ENCODE measurements at places on chromosomes 2 and 18. TPM values are rescaled to one million over a fixed set of nuclear protein-coding genes. Genes with fewer than 3 reads are reported as not detected.
A peak's percentile ranks its signal among the peaks of the same experiment; 100 is the strongest.

- DNase-seq, result no peak
These were observed 31.0 kb upstream of the C2orf66 start for GRCh38 chr2:196840171-196840570.

DNA sequence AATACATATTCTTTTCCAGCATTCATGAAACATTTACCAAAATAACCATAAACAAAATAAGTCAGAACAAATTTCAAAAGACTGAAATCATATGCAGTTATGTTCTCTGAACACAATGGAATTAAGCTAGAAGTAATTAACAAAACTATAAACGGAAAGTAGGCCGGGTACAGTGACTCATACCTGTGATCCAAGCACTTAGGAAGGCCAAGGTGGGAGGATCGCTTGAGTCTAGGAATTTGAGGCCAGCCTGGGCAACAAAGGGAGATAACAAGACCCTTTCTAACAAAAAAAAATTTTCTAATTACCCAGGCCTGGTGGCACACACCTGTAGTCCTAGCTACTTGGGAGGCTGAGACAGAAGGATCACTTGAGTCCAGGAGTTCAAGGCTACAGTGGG lies 14.9 kb downstream of the ATAD2B start:
- no peak for DNase-seq

DNA sequence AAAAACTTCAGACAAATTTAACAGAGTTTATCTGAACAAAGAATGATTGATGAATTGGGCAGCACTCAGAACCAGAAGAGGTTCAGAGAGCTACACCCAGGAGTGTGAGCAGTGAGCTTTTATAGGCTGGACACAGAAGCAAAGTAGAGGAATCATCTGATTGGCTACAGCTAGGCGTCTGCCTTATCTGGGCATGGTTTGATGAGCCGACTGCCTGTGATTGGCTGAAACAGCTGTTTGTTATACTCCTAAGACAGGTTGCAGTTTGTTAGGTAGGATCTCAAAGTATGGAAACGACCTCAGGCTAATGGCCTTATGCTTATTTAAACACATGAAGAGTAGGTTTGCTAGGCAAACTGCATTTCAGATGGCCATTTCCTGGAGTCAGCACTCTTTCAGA lies 188.9 kb downstream of the MYO1B start:
- DNase-seq, result no peak

- DNase-seq, result no peak
These were observed 51.1 kb upstream of the TNP1 start for GRCh38 chr2:216911008-216911407.

GRCh38 chr2:3282056-3282998 lies 95.3 kb downstream of the EIPR1 start:
- DNase-seq, result peak; percentile 65

GRCh38 chr2:63817382-63817781 lies 24.3 kb upstream of the UGP2 start:
- no peak for DNase-seq

GRCh38 chr2:89848763-89849368 lies 1157.4 kb downstream of the RPIA start:
- no peak for DNase-seq

DNA sequence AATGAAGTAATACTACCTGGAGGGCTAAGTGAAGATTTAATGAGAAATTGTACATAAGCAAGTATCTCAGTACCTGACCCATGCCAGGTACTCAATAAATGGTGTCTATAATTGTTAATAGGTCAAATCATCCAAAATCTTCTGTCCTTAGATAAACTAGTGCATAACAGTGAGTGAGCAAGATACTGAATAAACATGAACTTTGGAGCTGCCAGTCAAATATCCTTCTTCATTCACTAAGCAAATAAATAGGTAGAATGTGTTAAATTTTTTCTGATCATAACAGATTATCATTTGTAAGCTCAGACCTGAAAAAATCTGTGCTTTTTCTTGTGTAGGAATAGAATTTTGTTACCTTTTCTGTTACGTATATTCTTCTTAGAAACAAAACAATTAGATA lies 39.6 kb downstream of the RAB3GAP1 start:
- DNase-seq, result no peak

DNA sequence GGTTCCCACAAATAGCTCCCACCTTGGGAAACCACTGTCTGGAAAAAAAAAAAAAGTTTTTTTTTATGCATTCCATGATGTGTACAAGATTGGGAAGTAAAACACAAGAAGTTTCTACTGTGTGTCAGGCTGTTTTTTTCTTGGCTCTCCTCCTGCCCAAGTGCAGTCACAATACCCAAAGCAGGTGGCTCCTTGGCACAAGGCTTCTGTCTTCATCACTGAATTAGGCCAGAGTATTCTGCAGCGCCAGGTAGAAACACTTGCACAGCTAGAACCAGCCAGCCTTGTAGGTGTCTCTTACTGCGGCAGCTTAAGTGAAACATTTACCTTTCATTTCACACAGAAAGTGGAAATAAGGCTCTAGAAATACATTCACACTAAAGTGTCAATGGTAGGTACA lies 23.8 kb upstream of the MAL start:
- no peak for DNase-seq

GRCh38 chr2:144120487-144120886 lies 399.4 kb downstream of the ZEB2 start:
- DNase-seq, result no peak

DNA sequence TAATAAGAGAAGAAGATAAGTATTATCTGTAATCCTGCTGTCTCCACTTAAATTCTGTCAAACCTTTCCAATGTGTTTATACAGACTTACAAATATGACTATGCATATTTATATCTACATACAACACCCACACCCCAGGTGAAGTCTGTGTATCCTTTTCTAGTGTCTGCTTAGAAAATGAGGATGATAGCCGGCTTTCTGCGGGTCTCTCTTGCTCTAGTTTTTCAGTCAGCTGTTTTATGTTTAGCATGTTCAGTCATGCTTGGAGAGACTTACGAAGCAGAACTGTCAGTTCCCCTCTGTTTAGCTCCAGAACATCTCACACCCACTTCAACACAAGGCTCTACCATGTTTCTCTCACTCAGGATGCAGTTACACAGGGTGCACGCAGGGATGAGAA lies 137.3 kb upstream of the NFATC1 start:
- DNase-seq, result no peak

DNA sequence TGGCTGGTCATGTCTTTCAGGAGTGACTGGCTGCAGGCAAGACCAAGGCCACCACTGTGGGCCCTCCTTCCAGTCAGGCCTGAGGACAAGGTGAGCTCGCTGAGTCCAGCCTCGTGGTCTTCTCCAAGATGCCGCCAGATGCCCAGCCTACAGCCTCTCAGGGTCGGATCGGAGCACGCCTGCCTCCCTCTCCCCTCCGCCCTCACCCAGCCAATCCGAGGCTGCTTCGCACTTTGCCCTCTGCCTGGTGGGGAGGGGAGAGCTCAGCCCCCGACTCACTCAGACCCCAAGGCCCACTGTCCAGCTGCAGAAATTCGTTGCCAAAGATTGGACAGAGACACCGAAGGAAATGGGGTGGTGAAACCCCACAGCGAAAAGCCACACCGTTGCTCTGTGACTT lies 33.1 kb downstream of the ATOH8 start:
- DNase-seq, result no peak

- DNase-seq, result no peak
These were observed 893.0 kb upstream of the CHAC2 start for GRCh38 chr2:52874466-52875106.

- peak; percentile 15 for DNase-seq
These were observed 52.0 kb downstream of the FTCDNL1 start for GRCh38 chr2:199798831-199799580.

GRCh38 chr2:118874324-118874723 lies 26.9 kb upstream of the EN1 start:
- DNase-seq, result no peak

DNA sequence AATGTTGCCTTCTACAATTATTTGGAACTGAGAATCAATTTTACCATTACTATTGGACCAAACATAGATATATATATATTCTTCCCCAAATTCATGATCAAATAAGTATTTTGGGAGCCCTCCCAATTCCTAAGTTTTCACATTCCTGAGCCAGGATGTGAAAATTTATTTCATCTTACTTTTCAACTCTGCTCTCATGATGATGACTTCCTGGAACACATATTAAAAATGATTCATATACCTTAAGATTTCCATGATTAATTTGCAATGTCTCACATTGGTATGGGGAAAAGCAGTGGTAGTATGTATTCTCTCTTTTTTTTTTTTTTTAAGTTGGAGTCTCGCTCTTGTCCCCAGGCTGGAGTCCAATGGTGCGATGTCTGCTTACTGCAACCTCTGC lies 596.1 kb upstream of the ZEB2 start:
- DNase-seq, result no peak

DNA sequence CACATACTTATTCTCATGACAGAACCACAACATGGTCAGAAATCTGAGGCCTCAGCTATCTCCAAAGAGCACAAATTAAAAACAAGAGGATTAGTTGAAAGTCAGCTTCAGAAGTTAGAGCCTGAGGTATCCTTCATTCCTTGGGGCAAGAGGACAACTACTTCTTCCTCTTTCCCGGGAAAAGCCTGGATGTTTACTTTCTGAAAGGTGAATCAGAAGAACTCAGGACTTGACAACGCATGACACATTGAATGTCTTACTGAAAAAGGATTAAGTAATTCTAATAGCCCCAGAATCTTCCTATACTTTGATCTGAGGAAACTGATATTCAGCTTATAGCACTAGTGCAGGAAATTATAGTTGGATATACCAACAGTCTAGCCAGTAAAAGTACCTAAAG lies 573.2 kb downstream of the METTL4 start:
- DNase-seq, result no peak

GRCh38 chr2:234467289-234467688 lies 29.6 kb downstream of the ARL4C start:
- DNase-seq, result no peak

DNA sequence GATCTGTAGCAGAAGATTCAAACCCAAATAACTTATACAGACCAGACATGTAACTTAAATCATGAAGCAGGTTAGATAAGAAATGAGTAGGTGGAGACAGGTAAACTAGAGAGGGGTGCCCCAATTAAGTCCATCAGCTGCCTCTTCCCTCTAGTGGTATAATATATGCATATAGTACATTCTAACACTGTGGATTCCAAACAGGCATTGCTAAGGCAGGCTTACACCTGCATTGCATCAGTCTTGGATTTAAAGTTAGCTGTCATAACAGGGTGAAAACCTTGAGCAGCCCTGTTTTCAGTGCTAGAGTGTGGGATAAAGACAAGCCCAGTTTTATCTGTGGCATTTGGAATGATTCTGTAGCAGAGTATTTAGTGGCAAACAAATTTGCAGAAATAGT lies 63.4 kb downstream of the NYAP2 start:
- no peak for DNase-seq

DNA sequence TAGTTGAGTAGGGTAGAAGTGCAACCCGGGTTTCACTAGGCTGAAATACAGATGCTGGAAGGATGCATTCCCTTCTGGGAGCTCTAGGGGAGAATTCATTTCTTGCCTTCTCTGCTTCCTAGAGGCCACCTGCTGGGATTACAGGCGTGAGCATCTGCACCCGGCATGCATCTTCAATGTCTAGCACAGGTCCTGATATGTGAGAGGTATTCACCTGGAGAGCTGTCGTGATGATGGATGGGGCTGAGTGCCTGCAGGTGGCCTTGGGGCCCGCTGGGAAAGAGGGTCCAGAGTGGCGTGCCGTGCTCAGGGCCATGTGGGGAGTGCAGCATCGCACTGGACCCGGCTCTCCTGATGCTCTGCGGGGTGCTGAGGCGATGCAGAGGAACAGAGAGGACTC lies 6.6 kb upstream of the NTSR2 start:
- DNase-seq, result no peak

DNA sequence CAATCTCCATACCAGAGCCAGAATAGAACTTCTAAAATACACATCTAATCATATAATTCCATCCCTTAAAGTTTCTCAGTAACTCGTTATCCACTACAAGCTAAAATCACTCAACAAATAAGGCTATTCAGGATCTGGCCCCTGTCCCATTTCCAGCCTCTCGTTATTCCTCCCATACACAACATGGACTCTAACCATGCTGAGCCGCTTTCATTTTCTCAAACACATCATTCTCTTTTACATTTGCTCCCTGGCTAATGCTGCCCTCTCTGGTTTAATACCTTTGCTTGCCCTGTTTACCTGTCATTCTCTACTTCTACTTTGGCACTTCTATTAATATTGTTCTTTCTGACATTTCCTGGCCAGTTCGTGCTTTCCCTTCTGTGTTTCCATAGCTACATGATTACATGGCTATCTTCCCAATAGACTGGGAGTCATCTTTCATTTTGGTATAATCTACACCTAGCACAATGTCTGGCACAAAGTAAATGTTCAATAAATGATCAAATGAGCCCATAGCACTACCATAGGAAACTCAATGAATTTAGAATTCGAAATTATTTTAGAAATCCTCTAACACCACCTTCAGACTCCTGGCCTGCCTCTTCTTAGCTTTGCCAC lies 163.6 kb upstream of the VRK2 start:
- DNase-seq, result no peak

GRCh38 chr2:7403092-7403775 lies 486.0 kb downstream of the RNF144A start:
- DNase-seq, result no peak

ZNF804A gene
- polyA plus RNA-seq, result 2.1 TPM

SPOPL gene
- polyA plus RNA-seq, result 32.6 TPM

GPR155 gene
- polyA plus RNA-seq, result 12.4 TPM

EFHD1 gene
- polyA plus RNA-seq, result 55.4 TPM

ANKRD29 gene
- polyA plus RNA-seq, result 0.93 TPM

NEU4 gene
- 1.2 TPM for polyA plus RNA-seq

POU3F3 gene
- 83.8 TPM for polyA plus RNA-seq

NETO1 gene
- 2.4 TPM for polyA plus RNA-seq

FABP1 gene
- 21.2 TPM for polyA plus RNA-seq

BCL11A gene
- 15.1 TPM for polyA plus RNA-seq

ADNP2 gene
- 29.0 TPM for polyA plus RNA-seq

OXER1 gene
- polyA plus RNA-seq, result 12.0 TPM

LAMA3 gene
- 2.0 TPM for polyA plus RNA-seq

G6PC2 gene
- polyA plus RNA-seq, result 0.08 TPM

LAMA1 gene
- polyA plus RNA-seq, result 95.7 TPM

All from left kidney (tissue), 8 donors.